NCI-H460 (cell line): ENCODE measurements at places on chromosomes 7 and 10. TPM values are rescaled to one million over a fixed set of nuclear protein-coding genes. Genes with fewer than 3 reads are reported as not detected.

GRCh38 chr7:25246306-25246705 lies 18.0 kb upstream of the NPVF start:
- no peak for DNase-seq

GRCh38 chr10:104324931-104325330 lies 13.3 kb downstream of the ITPRIP start:
- DNase-seq: no peak

TMEM184A gene
- total RNA-seq: 6.4 and 6.7 TPM in 2 replicates

DNA sequence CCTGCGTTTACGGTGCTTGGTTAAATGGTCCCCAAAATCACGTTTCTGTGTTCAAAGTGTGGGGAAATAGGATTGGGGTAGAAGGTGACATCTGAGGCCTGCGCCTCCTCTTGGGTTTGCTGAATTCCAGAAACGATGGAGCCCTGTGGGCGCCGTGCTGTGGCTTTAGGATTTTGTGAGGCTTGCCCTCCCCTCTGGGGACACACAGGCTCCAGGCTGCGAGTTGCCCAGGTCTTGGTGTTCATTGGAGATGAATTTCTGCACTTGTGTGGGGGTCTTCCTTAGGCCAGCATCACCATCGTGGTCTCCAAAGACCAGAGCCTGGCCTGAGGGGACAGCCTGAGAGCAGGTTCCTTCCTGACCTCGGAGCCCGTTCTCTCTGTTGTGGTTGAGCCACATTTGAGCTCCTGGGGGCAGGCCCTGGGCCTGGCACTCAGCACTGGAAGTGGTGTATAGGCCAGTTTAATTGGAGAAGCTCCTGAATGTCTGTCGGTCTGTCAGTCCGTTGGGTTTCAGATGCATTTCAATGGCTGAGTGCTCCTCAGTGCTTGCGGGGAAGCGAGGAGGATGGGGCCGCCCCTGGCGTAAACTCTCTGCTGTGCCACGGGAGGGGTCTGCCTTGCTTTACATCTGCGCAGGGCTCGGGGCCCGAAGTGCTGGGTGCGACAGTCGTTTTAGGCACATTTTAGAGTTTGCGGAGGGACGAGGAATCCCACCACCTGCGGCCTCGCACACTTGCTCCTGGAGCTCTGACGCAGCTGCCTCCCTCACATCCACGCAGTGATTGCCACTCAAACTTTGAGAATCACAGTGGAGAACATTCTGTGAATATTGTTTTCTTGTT lies 71.7 kb downstream of the DNAJB6 start:
- no peak for DNase-seq

C10orf71 gene
- total RNA-seq: not detected in 2 replicates

GRCh38 chr7:129793506-129794310 lies 159.1 kb downstream of the UBE2H start:
- no peak for DNase-seq

- DNase-seq: no peak
Observed at GRCh38 chr7:150389532-150389816, 10.3 kb downstream of the ZNF775 start.

ARPC1B gene
- 236 and 247 TPM in 2 replicates for total RNA-seq

GRCh38 chr10:108787932-108788331 lies 1135.4 kb downstream of the XPNPEP1 start:
- DNase-seq: no peak

CFTR gene
- not detected in 2 replicates for total RNA-seq

DNA sequence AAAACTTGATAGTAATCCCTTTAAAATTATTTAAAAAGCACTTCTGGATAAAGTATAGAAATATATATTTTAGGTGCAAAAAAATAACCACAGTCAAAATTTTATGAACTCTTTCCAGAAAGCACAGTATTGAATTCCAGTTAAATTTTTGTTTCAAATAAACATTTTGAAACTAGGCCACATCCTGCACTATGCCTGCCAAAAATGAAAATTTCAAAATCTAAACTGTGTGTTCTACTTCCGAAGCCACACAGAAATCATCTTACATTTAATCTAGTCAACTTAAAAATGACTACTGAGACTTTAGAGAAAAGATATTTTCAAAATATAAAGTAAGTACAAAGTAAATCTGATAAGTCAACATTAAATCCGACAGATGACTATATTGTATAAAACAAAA lies 50.0 kb downstream of the MAGI2 start:
- DNase-seq: no peak

KCNMA1 gene
- total RNA-seq: 0.52 and 0.54 TPM in 2 replicates

GRCh38 chr7:24924375-24924774 lies 55.6 kb downstream of the OSBPL3 start:
- no peak for DNase-seq

GRCh38 chr10:72353028-72353964 lies 1.4 kb downstream of the DNAJB12 start:
- no peak for DNase-seq

ADRB1 gene
- 2.4 and 2.6 TPM in 2 replicates for total RNA-seq

- DNase-seq: peak; percentile 71
Observed at GRCh38 chr7:47945261-47946015, 2.8 kb downstream of the PKD1L1 start.

GNAT3 gene
- not detected in 2 replicates for total RNA-seq

FKBP9 gene
- 130 and 146 TPM in 2 replicates for total RNA-seq

- DNase-seq: no peak
Observed at GRCh38 chr7:2405601-2406345, 2.4 kb downstream of the CHST12 start.

DNA sequence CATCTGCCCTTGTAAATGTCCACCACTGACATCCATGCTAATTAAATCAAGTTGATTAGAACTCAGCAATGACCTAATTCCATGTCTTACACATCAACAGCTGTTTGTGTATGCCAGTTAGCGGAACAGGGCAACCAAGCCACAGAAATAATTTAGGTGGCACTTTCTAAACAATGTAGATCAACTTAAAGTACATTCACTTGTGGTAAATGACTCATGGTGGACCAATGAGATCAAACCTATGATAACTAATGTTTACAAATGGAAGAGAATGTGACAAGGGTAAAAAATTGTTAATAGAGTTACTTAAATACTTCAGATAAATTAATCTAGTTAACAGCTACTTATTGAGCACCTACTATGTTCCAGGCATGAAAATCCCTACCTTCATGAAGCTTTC lies 63.1 kb upstream of the ICA1 start:
- no peak for DNase-seq

DNA sequence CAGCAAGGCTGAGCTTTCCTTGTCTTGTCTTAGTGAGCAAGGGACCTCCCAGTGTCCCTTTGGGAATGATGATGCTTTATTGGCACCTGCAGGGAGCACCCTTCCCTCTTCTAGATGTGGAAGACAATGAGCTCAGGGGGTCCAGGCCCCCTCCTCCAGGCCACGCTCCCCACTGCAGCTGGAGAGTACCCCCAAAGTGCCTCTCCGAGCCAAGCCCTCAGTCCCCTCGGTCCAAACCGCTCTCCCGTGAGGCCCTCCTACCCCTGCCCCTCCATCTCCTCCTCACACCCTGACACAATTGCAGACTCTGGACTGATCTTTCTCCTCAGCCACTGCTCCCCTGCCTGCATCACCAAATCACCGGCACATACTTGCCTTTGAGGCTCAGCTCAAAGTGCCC lies 16.7 kb downstream of the RBP3 start:
- no peak for DNase-seq

SLC39A12 gene
- total RNA-seq: not detected in 2 replicates
